ENCODE measurements at places on chromosomes 1 and 21.

DNA sequence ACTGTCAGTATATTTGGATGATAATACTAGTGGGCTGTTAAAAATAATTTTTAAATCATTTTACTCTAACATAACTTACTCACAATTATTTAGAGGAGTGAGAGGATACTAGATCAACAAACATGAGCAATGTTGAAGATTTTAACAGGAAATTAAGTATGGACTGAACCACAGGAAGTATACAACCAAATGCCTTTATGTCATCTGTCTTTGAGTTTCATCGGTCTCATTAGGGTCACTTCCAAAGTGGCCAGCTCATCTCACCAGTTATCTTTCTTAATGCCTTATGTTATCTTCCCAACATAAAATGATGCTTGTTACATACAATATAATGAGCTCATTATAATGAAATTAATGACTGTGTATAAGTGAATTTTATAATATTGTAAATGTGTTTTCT is 1.5 kb upstream of the RGS1 start:
- DNase-seq = no peak

GRCh38 chr21:35509001-35509704 is 460.1 kb upstream of the RUNX1 start:
- DNase-seq = no peak

DNA sequence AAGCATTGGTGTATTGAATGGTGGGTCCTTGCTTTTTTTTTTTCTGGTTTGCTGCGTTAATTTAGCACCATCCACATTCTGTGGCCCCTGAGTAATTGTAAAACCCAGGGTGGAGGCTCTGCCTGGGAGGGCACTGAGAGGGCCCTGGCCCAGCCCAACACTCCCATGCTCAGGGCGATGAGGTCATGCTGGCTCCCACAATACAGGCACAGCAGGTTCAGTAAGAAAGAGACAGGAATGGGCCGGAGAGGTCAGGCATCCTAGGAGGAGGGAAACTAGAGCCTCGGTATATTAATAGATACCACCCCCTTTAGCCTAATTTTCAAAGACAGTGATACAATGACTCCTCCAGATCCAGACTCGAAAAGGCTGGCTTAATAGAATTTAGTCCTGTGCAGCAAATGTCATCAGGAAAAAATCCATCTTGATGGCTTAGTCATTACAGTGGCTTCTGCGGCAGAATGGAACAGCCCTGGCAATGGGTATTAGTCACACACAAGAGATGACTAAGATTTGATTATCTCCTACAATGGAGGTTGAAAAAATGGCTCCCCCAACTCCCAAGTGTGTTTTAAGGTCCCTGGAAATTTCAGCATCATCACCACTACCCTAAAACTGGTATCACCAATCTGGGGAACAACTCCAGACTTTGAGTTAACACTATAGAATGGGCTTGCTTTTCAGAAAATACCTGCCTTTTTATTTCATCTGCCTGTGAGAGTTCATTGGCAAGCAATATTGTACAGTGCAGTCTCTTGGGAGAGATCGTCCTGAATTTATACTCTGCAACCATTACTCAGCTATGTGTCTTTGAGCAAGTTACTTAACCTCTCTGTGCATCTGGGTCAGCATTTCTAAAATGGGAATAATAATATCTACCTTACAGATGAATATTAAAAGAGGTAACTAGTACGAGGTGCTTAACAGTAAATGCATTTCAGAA is 43.9 kb upstream of the LYST start:
- no peak for DNase-seq

DNA sequence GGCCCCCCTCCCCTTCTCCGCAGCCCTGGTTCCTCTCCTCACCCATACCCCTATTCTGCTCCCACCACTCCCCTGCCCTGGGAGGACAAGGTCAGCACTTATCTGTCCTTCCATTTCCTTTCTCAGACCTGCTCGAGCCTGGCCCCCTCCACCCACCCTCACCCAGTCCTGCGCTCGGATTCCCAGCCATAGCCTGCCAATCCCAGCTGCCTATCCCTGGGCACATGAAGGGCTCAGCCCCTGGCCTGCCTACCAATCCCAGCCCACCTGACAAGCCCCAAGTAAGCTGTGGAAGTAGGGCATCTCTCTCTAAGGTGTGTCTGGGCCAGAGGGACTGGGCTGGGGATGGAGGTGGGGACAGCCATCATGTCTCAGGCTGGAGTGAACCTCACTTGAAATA is 5.4 kb downstream of the BLACAT1 start:
- DNase-seq = no peak

- no peak for DNase-seq
Observed at GRCh38 chr1:171965777-171966176, 124.5 kb downstream of the DNM3 start.

Data from GM13976 (cell line).